ENCODE measurements at places on chromosomes 13 and 19.

GRCh38 chr13:85725433-85725832 is 73.8 kb downstream of the SLITRK6 start:
- no peak for DNase-seq

DNA sequence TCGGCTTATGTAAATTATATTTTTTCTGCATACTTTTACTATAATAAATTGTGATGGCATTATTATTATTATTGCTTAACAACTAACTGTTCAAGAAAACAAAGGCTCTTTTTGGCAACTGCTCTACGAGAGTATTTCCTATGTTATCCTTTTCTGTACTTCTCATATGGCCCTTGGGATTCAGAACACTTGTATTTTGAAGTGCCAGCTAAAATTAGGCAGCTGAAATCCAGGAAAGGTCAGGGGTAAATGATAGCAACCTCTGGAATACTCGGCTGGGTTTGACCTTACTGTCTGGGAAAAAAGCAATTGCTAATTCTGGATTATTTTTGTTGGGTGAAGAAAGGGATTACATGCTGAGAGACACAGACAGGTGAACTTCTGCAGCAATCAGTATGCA is 23.9 kb downstream of the EDNRB start:
- no peak for DNase-seq

- no peak for DNase-seq
These were observed 9.8 kb downstream of the KBTBD6 start for GRCh38 chr13:41122838-41123237.

- no peak for DNase-seq
These were observed 20.6 kb upstream of the WDR18 start for GRCh38 chr19:963486-963951.

DNA sequence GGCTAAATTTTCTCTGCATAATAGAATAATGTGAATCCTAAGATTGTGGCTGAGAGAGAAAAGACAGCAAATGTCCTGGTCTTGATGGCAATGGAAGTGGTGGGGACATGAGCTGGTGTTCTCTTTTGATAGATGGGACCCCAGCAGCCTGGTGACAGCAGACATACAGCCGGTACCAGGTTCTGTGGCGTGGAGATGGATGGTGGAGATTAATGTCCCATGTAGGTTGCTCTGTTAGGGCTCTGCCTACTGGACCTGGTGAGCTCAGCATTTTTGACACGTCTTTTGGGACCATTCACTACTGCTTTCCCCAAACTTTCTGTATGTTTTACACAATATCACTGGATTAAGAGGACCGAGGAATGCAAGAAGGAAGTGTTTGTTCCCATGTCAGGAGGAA is 8.2 kb upstream of the SIGLEC14 start:
- no peak for DNase-seq

- no peak for DNase-seq
These were observed 229.1 kb downstream of the TM9SF2 start for GRCh38 chr13:99730403-99730802.

GRCh38 chr13:95741584-95742563 is 64.9 kb downstream of the DNAJC3 start:
- no peak for DNase-seq

- peak; percentile 35 for DNase-seq
These were observed 28.5 kb downstream of the MYCBP2 start for GRCh38 chr13:77298426-77298825.

DNA sequence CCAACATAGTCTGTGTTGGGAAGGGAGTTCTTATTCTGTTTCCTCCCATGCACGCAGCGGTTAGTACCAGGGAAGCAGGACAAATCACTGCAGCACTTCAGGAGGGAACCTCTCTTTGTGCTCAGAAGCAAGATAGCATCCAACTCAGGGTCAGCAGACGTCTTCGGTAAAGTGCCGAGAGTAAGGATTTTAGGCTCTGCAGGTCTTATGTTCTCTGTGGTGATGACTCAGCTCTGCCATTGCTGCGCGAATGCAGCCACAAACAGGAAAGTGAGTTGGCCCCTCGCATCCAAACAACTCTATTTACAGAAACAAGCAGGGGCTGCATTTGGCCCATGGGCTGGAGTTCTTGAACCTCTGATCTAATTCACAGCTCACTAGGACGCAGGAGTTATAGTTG is 122.1 kb upstream of the SPATA13 start:
- DNase-seq: peak; percentile 30

DNA sequence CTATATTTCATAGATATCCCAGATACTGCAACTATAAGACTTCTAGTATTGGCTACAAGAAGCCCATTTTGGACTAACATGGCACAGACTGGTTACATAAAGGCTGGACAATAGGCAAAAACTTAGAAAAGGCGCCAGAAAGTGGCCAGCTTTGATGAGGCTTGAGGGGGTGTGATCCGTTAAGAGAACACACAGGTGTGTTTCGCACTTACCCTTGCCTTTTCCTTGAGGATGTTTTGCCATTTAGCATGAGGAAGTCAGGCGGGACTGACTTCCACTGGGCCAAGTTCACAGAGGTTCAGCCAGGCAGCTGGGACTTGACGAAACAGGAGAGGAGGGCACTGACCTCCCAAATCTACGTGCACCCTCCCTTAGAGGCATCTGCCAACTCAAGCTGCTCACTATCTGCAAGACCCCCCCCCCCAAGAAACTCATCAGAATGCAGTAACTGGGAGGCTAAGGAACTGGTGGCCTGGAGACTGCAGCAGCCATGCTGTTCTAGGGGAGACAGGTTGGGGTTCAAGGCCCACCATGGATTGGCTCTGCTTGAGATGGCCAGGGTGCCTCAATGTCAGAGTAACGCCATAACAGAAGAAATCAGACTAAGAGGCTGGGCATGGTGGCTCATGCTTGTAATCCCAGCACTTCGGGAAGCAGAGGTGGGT is 4.5 kb upstream of the LIN7B start:
- DNase-seq: no peak

GRCh38 chr13:59208405-59209195 is 955.1 kb downstream of the DIAPH3 start:
- no peak for DNase-seq

DNA sequence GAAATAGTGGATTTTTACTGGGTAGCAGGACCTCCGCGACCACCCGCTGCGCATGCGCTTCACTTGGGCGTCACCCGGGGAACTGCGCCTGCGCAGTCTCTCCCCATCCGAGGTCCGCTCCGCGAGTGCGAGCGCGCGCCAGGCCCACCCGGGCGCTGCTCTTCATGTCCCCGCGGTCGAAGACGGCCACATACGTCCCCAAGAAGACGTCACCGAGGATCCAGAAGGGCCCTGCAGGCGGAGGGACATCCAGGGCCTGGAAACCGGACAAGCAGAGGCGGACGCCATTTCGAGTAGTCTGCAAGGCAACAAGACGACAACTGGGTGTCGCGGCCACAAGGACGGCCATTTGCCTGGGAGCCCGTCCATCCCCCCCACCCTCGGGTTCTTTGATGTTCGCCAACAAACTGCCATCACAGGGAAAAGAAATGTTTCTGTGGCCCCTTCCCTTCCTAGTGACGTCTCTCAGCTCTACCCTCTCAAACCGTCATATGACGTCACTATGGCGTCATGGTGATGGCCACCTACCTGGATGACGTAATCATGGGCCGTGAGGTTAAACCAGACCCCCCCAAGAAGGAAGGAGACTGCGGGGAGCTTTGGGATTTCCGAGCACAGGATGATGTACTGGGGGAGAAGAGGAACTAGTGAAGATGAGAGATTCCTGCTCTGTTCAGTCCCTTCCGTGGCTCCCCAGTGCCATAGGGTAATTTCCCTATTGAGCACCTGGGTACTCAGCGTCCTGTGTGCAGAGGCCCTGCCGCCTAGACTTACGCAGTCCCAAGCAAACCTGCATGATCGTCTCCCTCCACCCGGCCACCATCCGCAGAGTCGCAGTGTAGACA is 6.7 kb downstream of the NAPSA start:
- peak; percentile 77 for DNase-seq

- no peak for DNase-seq
These were observed 3.1 kb downstream of the CA11 start for GRCh38 chr19:48642862-48643261.

- DNase-seq: no peak
These were observed 101.4 kb downstream of the TUBGCP3 start for GRCh38 chr13:112486386-112487126.

GRCh38 chr13:102792396-102792795 is 6.4 kb downstream of the POGLUT2 start:
- DNase-seq: no peak

DNA sequence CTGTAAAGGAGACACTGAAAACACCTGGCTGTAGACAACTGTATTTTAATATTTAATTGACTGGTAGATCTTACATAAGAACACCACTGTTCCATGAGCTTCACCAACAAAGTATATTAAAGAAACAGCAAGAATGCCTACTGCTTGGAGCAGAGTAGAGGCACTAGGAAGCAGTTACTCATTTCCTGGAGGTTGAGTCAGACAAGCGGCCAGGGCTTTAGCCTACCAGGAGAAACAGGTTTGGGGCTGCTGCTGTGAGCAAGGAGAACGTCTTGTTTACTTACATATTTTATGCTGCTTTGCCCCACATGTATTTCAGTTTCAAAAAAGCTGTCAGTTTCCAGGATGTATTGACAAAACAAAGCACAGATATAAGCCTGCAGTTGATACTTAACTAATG is 33.4 kb downstream of the ALG5 start:
- DNase-seq: no peak

DNA sequence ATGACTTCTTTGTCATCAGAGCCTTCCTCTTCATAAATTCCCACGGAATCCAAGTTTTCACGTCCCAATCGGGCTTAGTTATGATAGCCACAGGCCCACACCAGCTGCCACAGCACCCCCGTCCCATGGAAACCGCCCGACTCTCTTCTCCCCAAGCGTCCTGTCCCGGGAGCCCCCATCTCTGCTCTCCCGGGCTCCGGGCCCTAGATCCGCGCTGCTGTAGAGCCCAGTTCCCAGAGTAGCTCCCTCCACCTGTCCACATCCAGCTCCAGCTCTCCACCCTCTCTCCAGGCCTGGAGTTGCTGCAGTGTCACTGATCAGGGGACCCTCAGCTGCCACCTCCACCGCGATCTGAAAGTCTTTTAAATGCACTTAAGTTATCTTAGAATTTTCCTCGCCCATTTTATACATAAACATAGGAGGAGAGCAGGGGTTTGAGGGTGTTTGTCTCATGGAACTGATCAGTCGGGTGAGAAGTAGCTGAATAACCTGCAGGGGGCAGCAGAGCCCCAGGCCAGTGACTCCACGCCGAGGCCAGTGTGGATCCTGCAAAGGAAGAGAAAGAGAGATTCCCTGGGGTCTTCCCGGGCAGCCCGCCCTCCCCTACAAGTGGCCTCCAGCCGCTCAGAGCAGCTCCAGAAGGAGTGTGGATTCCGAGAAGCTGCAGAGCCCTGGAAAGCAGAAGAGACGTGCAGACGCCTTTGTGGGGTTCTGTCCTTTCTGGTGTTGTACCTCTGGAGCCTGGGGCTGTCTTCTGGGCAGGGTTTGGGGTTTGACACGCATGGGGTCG is 1.1 kb upstream of the ZNF763 start:
- DNase-seq: peak; percentile 89

DNA sequence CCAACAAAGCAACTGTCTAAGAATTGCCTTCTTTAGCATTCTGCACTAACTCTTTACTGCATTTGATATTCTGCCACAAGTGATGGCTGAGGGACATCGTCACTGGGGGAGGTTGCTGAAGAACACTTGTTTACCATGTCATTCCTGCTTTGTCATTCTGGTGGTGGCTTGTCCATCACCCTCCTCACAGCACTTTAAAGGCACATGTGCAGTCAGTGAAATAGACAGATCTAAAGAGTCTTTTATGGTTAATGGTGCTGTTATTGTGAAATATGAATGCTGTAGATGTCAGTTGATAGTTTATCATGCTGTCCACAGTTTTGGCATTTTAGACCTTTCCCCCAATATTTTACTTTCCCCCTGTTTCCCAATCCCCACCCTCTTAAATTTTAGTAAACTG is 120.9 kb upstream of the TSC22D1 start:
- DNase-seq: peak; percentile 39

DNA sequence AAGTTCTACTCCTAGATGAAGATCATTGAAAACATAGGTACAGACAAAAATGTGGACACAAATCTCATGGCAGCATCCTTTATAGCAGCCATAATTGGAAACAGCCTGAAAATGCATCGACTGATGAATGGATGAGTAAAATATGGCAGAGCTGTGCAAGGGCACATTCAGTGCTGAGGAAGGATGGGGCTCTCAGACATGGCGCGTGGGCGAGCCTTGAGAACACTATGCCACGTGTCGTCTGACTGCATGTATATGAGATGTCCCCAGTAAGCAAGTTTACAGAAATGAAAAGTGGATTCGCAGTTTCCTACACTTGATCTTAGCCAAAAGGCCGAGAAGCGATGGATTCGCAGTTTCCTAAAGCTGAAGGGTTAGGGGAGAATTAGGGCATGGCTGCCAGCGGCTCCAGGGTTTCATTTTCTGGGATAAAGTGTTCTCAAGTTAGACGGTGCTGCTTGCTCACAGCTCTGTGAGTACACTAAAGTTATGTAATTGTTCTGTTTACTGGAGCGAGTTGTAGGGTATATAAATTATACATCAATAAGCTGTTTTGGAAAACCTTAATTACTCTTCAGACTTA is 78.0 kb downstream of the RAB20 start:
- DNase-seq: no peak

DNA sequence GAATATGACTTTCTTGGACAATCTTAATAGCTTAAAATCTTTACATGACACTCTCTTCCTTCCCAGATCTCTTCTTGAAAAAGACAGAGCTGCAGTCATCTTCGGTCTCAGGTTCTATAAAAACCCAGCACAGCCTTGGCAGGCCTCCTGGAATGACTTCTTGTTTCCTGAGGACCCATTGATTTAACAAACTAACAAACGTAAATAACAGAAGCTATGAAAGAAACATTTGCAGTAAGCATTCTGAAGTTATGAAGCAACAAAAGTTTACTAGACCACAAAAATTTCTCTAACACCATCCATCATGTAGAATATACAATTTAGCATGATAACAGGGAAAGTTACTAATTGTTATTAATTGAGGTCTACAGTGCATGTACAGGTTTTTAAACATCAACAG is 62.8 kb upstream of the STARD13 start:
- DNase-seq: no peak

DNA sequence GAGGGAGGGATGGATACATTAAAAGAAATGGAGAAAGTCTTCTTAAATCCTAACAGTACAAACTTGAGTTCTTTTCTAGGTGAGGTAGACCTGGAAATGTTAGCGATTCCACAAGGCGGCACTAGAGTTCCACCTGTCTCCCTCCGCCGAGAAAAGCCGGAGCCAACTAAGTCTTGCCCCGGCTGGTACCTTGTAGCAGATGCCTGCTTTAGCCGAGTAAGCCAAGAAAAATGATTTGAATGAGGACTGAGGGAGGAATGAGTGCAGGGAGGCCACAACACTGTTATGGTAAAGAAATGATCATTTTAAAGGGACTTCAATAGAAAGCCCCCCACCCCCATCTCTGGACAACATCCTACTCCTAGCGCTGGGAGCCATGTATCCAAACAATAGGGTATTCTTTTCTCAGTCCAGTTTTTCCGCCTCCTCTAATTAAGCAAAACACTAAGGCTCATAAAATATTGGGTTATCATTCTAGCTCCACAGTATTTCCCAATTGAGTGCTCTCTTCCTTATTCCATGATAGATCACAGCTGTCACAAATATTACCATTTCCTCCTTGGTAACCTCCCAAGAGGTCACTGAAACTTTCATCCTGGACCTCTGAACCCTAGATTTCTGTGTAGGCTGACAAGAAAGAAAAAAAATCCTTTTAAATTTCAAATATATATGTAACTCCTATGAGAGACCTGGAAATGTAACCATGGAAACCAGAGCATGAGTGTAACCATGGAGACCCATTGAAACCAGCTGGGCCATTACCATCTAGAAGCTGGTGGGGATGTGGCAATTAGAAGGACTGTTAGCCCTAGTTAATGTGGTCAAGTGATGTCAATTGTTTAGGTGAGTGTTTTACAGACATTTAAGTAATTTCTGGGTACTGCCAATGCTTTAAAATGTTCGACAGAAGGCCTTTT is 58.3 kb downstream of the GPALPP1 start:
- peak; percentile 93 for DNase-seq

Measured in hematopoietic multipotent progenitor cell treated with erythropoietin and hydrocortisone succinate and interleukin-3 and kit ligand, for 6 days (in vitro differentiated cells).